ENCODE measurements at places on chromosomes 13 and 19. TPM values are rescaled to one million over a fixed set of nuclear protein-coding genes. Genes with fewer than 3 reads are reported as not detected.

GRCh38 chr19:5621945-5622464, 571 bp downstream of the SAFB2 start:
- DNase-seq = no peak

GRCh38 chr13:97904059-97904458, 49.4 kb upstream of the IPO5 start:
- DNase-seq = no peak

DNA sequence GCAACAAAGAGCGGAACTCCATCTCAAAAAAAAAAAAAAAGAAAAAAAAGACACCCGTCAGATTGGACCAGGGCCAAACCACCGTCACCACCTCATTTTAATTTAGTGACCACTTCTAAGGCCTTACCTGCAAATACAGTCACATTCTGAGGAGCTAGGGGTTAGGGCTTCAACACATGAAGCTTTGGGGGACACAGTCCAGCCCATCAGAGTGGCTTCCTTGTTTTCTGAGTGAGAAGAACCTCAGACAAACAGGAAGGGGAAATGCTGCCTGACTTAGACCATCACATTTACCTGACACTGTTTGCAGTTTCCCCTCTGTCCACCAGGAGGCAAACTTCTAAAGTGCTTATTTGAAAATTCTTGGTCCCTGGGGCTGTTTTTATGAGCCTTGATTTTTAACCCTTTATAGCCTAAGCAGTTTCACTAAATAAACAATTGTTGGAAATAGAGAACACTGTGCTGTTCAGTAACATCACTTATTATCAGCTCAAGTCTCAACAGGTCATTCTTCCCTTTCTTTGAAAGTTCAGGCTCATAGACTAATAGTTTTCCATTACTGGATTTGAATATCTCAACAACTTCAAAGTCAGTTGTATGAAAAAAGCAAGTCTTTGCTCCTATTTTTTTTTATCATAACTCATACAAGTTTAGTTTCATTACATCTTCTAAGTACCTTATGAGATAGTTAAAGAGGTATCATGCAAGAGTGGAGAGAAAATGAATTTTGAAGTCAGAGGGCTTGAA, 74.9 kb upstream of the WASF3 start:
- no peak for DNase-seq

GRCh38 chr19:46634045-46634655, 1.9 kb downstream of the GNG8 start:
- DNase-seq = no peak

- DNase-seq = no peak
Observed at GRCh38 chr19:14582894-14583340, at the start of gene CLEC17A. Gene CLEC17A, plus strand, starts transcription at chr19:14583084. Its CDS starts 77 bp downstream, at chr19:14583161.

DNA sequence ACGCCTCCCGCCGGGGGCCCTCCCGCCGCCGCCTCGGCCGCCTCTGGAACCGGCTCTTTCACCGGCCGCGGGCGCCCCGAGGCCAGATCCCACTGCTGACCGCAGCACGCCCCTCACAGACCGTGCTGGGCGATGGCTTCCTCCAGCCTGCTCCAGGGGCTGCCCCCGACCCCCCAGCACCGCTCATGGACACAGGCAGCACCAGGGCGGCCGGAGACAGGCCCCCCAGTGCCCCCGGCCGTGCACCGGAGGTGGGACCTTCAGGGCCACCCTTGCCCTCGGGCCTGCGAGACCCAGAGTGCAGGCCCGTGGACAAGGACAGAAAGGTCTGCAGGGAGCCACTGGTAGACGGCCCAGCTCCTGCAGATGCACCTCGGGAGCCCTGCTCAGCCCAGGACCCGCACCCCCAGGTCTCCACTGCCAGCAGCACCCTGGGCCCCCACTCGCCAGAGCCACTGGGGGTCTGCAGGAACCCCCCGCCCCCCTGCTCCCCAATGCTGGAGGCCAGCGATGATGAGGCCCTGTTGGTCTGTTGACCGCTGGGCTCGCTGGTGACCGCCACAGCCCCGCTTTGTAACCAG, 13.0 kb downstream of the LRP3 start:
- DNase-seq = peak; percentile 91

Gene PGLYRP1
- not detected for total RNA-seq
